ENCODE measurements at places on chromosomes 3 and 15. TPM values are rescaled to one million over a fixed set of nuclear protein-coding genes. Genes with fewer than 3 reads are reported as not detected.

Gene AMT
- total RNA-seq: 3.9 TPM

Gene CKMT1A
- 19.6 TPM for total RNA-seq

Gene CFAP161
- total RNA-seq: 5.3 TPM

Gene EFCC1
- 1.6 TPM for total RNA-seq

Gene RPL22L1
- 20.8 TPM for total RNA-seq

Gene CMTM8
- total RNA-seq: 1.4 TPM

Gene ALPK3
- total RNA-seq: 2.5 TPM

Gene GOLGA8H
- 2.1 TPM for total RNA-seq

All from diencephalon (tissue), 1 donor.